ENCODE measurements at places on chromosomes 1 and 21.

DNA sequence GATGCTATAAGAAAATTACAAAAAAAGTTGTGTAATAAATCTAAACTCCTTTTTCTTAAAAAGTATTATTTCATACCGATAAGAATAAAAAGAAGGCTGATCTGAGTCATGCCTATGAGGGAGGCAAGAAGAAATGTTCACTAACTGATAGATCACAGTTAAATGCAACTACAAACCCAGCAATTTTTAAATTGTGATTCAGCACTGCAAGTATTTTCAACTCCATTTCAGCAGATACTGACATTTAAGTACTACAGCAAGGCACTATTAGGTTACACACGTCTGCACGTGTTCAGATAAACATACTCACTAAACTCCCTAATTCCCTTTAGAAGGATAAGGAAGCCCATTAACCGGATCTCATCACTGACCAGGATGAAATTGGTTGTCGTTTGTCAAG is 213.3 kb upstream of the ZRANB2 start:
- DNase-seq, result no peak

GRCh38 chr1:36714301-36714700 is 231.6 kb upstream of the CSF3R start:
- DNase-seq, result no peak

GRCh38 chr1:175040324-175040879 is 17.2 kb upstream of the MRPS14 start:
- no peak for DNase-seq

DNA sequence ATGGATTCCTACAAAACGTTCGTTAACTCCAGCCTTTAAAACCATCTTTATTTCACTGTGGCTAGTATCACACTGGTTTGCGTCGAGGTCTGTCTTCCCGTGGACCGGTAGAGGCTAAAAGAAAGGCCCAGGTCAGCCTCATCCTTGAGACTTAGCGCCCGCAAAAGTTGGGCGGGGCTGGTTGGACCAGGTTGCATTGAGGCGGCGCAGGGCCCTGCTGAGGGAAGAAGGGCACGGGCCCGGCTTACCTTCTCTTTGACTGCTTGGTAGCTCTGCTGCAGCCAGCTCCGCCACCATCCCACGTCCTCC is 455 bp downstream of the BSDC1 start:
- DNase-seq, result peak; percentile 16

GRCh38 chr1:162388083-162388594 is 6.6 kb downstream of the C1orf226 start:
- no peak for DNase-seq

DNA sequence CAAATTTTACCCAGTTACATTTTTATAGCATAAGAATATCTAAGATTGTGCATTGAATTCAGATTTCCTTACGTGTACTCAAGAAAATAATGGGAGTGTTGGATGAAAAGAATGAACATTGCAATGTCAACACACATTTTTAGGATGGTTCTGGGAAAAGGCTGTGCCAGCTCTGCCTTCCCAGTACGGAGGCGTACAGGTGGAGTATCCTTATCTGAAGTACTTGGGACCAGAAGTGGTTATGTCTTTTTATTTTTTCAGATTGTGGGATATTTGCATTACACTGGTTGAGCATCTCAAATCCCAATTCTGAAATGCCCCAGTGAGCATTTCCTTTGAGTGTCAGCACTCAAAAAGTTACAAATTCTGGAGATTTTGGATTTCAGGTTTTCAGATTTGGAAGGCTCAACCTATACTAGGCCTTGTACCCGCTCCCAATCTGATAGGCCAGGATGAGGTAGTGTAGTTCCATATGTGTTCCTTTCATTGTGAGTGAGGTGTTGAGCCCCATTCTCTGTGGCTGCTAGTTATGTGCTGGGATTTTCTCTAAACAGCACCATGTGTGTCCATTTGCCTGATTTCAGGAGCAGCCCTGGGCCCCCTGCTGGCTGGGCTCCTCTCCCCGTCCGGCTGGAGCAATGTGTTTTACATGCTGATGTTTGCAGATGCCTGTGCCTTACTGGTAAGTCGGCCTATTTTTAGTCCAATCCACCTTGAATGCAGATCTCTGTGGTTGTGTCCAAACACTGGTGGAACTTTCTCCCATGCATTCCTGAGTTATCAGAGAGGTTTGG is 60.8 kb downstream of the SLC37A1 start:
- no peak for DNase-seq

DNA sequence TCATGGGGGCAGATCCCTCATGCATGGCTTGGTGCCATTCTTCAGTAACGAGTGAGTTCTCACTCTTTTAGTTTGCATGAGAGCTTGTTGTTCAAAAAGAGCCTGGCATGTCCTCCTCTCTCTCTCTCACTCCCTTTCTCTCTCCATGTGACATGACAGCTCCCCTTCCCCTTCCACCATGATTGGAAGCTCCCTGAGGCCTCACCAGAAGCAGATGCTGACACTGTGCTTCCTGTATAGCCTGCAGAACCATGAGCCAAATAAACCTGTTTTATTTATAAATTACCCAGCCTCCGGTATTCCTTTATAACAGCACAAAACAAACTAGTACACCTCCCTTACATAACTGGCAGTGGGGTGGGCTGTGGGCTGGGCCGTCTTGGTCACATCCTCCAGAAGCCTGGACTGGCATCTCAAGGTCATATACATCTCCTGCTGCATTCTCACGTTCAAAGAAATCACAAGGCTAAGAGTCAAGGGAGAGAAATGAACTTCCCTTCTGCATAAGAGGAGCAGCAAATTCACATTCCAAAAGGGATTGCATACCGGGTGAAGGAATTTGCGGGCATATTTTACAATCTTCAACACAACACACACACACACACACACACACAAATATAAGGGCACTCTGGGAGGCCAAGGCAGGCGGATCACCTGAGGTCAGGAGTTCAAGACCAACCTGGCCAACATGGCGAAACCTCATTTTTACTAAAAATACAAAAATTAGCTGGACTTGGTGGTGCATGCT is 2.3 kb upstream of the CCSAP start:
- no peak for DNase-seq

GRCh38 chr1:100266741-100267140 is 725 bp downstream of the RTCA start:
- DNase-seq, result no peak

- no peak for DNase-seq
Measured at GRCh38 chr1:210248341-210248740, 15.7 kb downstream of the SERTAD4 start.

DNA sequence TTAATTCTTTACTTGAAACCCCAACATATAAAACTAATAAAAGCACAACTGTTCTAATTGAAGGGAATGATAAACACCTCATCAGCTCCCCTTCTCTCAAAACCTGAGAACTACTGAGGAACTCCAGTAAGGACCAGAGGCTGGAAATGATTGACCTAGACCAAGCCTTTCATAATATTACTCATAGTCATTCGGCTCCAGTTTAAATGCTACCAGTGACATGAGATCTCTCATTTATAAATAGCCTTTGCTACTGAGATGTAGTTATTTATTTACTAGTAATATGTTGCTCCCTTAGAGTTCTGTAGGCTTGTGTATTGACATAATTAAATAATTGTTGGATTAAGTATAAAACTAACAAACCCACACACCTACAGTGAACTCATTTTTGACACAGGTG is 209.8 kb upstream of the PRMT6 start:
- no peak for DNase-seq

DNA sequence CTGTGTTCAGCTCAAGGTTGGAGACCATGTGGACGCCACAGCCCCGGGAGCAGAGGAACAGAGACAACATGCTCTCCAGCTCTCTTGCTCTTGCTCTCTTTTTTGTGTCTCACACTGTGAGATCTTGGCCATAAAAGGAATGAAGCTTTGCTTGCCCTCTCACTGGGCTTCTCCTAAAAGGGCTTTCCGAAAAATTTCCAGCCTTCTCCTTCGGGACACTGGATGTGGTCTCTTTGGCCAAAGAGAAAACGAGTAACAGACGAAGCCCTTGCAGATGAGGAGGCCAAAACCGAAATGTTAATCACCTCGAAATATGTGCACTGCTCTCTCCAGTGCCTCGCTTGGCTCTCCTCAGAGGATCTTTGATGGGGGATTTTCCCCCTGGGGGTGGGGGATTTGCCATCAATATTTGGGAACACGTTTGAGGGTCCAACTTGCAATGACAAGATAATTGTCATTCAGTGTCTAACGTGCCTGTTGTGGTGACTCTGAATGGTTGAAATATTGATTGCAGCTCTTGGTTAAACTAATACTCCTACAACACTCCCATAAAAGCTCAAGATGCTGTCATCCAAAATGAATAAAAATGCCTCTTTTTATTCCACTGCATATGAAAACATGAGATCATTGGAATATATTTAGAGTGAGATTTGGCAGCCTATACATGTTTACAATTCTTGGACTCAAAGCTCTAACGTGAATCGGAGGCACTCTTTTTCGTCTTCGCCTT is 68.6 kb upstream of the ANGPTL1 start:
- no peak for DNase-seq

Measured in stimulated activated CD4-positive, alpha-beta T cell treated with anti-CD3 and anti-CD28 coated beads, Interleukin-2, amount 100 ng/mL, for 48 hours (primary cell).